Cardiac muscle cell (in vitro differentiated cells and primary cell): ENCODE measurements at places on chromosomes 1 and 21.

DNA sequence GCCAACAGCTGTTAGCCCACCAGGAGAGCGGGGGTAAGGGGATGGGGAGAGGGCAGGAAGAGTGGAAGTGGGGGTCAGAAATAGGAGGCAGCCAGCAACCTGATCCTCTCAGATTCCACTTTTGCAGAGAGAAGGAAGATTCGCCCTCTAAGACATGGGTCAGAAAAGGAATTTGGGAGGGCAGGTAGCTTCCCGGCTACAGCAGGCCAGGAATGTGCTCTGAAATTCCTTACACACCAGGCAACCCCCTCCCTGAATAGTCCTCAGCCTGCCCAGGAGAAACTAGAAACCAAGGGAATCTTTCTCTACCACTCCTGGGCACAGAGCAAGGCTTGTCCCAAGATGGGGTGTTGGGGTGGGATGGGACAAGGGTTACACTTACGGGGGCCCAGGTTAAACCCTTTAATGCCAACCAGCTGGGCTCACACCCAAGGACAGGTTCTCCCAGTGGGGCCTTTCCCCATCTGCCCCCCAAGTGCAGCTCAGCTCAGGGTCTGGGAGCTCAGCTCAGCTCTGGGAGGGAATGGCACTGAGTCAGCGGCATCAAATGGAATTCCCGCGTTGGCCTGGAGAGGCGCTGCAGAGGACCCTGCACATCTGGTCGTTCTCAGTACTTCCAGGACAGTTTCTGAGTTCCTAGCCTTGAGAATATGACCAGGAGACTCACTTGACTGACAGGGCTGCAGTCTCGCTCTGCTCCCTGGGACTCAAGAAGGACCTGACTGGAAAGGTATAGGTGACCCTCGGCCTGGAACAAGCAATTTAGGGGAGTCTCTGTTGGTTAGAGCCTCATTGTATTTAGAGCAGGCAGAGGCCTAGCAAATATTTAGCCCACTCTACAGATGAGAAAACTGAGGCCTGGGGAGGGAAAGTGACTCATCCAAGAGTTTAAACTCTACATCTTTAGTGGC, 761 bp downstream of the TNNT2 start:
- peak overlapping the region; percentile 80 for H3K4me3 ChIP-seq
- H3K4me1 ChIP-seq = peaks cover 63% of the 10 kb centered on the region
- DNase-seq = peak; percentile 44
- H3K36me3 ChIP-seq = peaks cover 25% of the 10 kb centered on the region

GRCh38 chr1:3333903-3334302, 120.6 kb upstream of the ARHGEF16 start:
- no peak for DNase-seq
- peaks cover 78% of the 10 kb centered on the region for H3K4me1 ChIP-seq
- H3K27me3 ChIP-seq = no peaks in the 10 kb centered on the region
- no peak overlapping the region for H3K27ac ChIP-seq
- no peaks in the 10 kb centered on the region for H3K36me3 ChIP-seq

DNA sequence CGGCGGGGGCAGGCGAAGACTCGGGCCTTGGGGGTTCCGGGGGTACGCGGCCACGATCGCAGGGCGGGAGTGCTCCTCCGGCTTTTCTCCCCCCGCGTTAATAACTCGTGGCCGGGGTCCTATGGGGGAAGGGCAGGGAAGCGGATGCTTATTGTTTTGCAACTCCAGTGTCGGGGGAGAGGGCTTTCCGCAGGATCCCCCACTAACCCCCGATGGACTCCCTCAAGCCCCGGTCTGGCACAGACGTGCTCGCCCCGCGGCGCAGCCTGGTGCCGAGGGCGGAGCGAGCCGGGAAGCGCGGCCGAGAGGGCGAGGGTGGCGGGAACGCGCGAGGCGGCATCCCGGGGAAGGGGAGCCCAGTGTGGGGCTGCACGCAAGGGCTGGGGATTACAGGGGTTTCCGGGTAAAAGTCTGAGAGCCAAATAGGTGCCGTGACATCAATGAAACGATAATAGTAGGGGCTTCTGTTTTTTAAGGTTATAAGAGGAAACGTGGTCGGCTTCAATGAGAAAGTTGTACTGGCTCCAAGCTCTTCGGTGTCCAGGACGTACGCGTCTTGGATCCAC, 772 bp downstream of the UCK2 start:
- peak overlapping the region; percentile 73 for H3K4me3 ChIP-seq
- H3K27ac ChIP-seq = peak overlapping the region; percentile 79
- H3K27me3 ChIP-seq = no peaks in the 10 kb centered on the region
- H3K36me3 ChIP-seq = no peaks in the 10 kb centered on the region

GRCh38 chr1:205861540-205861939, 11.6 kb upstream of the PM20D1 start:
- no peak for DNase-seq
- H3K36me3 ChIP-seq = no peaks in the 10 kb centered on the region
- H3K4me3 ChIP-seq = no peak overlapping the region
- no peak overlapping the region for H3K27ac ChIP-seq

- H3K4me3 ChIP-seq = no peak overlapping the region
- no peak overlapping the region for H3K27ac ChIP-seq
- DNase-seq = no peak
- H3K27me3 ChIP-seq = no peaks in the 10 kb centered on the region
These were observed 24.2 kb downstream of the ZBTB18 start for GRCh38 chr1:244075247-244075722.

GRCh38 chr1:231702804-231703203, 76.2 kb downstream of the DISC1 start:
- H3K36me3 ChIP-seq = no peaks in the 10 kb centered on the region
- no peak overlapping the region for H3K4me3 ChIP-seq
- no peak overlapping the region for H3K27ac ChIP-seq
- H3K27me3 ChIP-seq = no peaks in the 10 kb centered on the region
- DNase-seq = peak; percentile 54

DNA sequence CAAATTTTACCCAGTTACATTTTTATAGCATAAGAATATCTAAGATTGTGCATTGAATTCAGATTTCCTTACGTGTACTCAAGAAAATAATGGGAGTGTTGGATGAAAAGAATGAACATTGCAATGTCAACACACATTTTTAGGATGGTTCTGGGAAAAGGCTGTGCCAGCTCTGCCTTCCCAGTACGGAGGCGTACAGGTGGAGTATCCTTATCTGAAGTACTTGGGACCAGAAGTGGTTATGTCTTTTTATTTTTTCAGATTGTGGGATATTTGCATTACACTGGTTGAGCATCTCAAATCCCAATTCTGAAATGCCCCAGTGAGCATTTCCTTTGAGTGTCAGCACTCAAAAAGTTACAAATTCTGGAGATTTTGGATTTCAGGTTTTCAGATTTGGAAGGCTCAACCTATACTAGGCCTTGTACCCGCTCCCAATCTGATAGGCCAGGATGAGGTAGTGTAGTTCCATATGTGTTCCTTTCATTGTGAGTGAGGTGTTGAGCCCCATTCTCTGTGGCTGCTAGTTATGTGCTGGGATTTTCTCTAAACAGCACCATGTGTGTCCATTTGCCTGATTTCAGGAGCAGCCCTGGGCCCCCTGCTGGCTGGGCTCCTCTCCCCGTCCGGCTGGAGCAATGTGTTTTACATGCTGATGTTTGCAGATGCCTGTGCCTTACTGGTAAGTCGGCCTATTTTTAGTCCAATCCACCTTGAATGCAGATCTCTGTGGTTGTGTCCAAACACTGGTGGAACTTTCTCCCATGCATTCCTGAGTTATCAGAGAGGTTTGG, 60.8 kb downstream of the SLC37A1 start:
- no peaks in the 10 kb centered on the region for H3K27me3 ChIP-seq
- no peak overlapping the region for H3K27ac ChIP-seq
- no peak overlapping the region for H3K4me3 ChIP-seq
- peak; percentile 32 for DNase-seq
- no peaks in the 10 kb centered on the region for H3K4me1 ChIP-seq

DNA sequence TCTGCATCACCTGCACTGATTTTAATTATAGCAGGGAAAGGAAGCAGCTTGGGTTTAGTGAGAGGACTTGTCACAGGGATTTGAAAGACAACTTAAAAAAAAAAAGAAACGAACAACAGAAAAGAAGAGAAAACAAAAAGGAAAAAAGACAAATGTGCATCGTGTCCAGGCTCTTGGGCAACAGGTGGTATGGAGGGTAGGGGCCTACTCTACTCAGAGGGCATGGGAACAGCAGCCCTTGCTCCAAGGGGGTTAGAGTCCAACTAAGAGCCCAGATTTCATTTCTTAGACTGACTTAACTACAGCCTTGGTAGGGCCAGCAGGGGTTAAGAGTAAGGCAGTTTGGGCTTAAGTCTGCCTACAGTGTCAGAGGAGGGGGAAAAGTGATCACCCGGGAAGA, 15.3 kb upstream of the EXOSC10 start:
- no peak for DNase-seq
- no peak overlapping the region for H3K4me3 ChIP-seq
- H3K36me3 ChIP-seq = peaks cover 38% of the 10 kb centered on the region

DNA sequence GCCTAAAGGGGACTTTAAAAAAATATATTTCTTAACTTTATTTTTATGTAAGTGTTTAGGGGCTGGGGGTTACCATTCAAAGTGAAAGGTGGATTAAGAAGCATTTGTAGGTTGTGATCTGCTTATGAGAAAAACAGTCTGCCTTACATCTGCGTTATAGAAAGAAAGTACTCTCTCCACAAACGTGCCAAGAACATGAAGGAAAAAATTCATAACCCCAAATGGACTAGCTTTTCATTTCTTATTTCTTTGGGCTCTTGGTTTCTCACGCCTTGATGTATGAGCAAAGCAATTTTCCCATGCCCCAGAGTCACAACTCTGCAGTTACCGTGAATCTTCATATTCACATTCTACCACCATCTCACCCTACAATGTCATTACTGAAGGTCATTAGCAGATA, 1165.1 kb upstream of the ADGRL4 start:
- no peak overlapping the region for H3K27ac ChIP-seq
- H3K4me1 ChIP-seq = no peaks in the 10 kb centered on the region
- H3K27me3 ChIP-seq = no peaks in the 10 kb centered on the region
- no peak overlapping the region for H3K4me3 ChIP-seq

DNA sequence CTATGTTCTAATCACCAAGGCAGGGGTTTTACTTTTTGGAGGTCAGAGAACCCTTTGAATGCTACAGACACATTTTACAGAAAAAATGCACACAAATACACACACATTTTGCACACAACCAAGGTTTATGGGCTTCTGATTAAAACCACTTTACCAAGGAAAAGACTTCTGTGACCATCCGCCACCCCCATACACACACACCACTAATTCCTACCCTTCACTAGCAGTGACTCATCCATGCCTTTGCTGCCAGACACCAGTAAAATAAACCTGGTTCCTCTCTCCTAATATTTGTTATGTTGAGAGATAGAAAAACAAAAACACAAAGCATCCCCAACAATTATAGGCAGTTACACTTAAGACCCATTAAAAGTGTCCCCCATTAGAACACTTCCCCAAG, 12.9 kb downstream of the PIGM start:
- H3K27me3 ChIP-seq = peaks cover 21% of the 10 kb centered on the region
- no peak overlapping the region for H3K27ac ChIP-seq
- peak; percentile 40 for DNase-seq
- H3K4me3 ChIP-seq = no peak overlapping the region
- no peaks in the 10 kb centered on the region for H3K36me3 ChIP-seq

- DNase-seq = peak; percentile 65
- peak overlapping the region; percentile 71 for H3K4me3 ChIP-seq
- no peaks in the 10 kb centered on the region for H3K36me3 ChIP-seq
- H3K4me1 ChIP-seq = peaks cover 14% of the 10 kb centered on the region
- H3K27me3 ChIP-seq = peaks cover 5% of the 10 kb centered on the region
These were observed 47.9 kb upstream of the NBL1 start for GRCh38 chr1:19596065-19596713.

- no peak overlapping the region for H3K27ac ChIP-seq
- no peak overlapping the region for H3K4me3 ChIP-seq
- H3K27me3 ChIP-seq = no peaks in the 10 kb centered on the region
- no peak for DNase-seq
These were observed 106.6 kb downstream of the MATN1 start for GRCh38 chr1:30616759-30617158.

- peak; percentile 52 for DNase-seq
These were observed 210.3 kb upstream of the CACYBP start for GRCh38 chr1:174789399-174789798.

- no peaks in the 10 kb centered on the region for H3K36me3 ChIP-seq
- no peak overlapping the region for H3K4me3 ChIP-seq
- DNase-seq = no peak
- H3K27ac ChIP-seq = no peak overlapping the region
These were observed 143.0 kb downstream of the MRPL39 start for GRCh38 chr21:25464275-25464674.

- peak; percentile 86 for DNase-seq
- H3K4me1 ChIP-seq = peaks cover 55% of the 10 kb centered on the region
- peaks cover 5% of the 10 kb centered on the region for H3K36me3 ChIP-seq
These were observed 684 bp downstream of the SLC2A1 start for GRCh38 chr1:42957880-42958487.

DNA sequence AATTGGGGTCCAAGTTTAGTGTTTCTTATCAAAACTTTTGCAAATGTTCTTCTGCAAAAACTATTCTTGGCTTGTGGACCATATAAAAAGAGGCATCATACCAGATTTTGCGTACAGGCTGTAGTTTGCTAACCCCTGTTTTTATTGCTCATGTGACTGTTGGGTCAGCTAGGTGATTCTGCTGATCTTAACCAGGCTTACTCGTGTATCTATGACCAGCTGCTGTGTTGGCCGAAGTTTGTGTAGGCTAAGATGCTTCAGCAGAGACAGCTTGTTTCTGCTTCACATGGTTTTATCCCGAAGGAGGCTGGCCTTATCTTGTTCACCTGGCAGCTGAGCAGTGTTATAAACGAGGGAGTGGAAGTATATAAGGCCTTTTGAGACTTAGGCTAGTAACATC, 38.2 kb downstream of the POU2F1 start:
- no peaks in the 10 kb centered on the region for H3K27me3 ChIP-seq
- H3K27ac ChIP-seq = no peak overlapping the region
- no peak for DNase-seq
- no peak overlapping the region for H3K4me3 ChIP-seq
- H3K4me1 ChIP-seq = peaks cover 17% of the 10 kb centered on the region
- no peaks in the 10 kb centered on the region for H3K36me3 ChIP-seq

GRCh38 chr1:20726932-20727745, 5.4 kb downstream of the SH2D5 start:
- no peak for DNase-seq
- no peak overlapping the region for H3K4me3 ChIP-seq
- peaks cover 25% of the 10 kb centered on the region for H3K27me3 ChIP-seq
- no peak overlapping the region for H3K27ac ChIP-seq
- H3K4me1 ChIP-seq = no peaks in the 10 kb centered on the region

DNA sequence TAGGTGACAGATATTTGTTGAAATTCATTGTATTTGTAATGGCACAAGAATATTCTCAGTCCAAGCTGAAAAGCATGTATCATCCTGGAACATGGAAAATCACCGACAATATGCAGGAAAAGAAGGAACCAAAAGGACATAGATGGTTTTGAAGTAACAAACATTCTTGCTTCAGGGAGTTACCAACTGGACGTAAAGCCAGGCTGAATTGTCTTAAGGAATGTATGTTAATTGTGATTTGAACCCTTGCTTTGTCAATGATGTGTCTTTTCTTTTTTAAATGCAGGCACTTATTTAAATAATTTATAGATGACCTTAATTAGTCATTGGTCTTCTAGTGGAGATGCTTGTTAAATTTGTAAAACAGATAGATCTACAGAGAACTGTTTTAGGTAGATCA, 489.4 kb upstream of the ZP4 start:
- H3K4me1 ChIP-seq = no peaks in the 10 kb centered on the region
- H3K27ac ChIP-seq = no peak overlapping the region
- H3K36me3 ChIP-seq = no peaks in the 10 kb centered on the region
- DNase-seq = no peak

- H3K27me3 ChIP-seq = no peaks in the 10 kb centered on the region
- DNase-seq = peak; percentile 32
- no peak overlapping the region for H3K27ac ChIP-seq
- no peaks in the 10 kb centered on the region for H3K36me3 ChIP-seq
- no peak overlapping the region for H3K4me3 ChIP-seq
These were observed 44.6 kb downstream of the ZFYVE9 start for GRCh38 chr1:52186449-52186848.

- DNase-seq = no peak
- H3K4me3 ChIP-seq = no peak overlapping the region
- H3K27me3 ChIP-seq = peaks cover 26% of the 10 kb centered on the region
- H3K4me1 ChIP-seq = no peaks in the 10 kb centered on the region
These were observed 19.5 kb upstream of the SH2D2A start for GRCh38 chr1:156836041-156836654.
